ENCODE measurements at places on chromosomes 11 and 22.

DNA sequence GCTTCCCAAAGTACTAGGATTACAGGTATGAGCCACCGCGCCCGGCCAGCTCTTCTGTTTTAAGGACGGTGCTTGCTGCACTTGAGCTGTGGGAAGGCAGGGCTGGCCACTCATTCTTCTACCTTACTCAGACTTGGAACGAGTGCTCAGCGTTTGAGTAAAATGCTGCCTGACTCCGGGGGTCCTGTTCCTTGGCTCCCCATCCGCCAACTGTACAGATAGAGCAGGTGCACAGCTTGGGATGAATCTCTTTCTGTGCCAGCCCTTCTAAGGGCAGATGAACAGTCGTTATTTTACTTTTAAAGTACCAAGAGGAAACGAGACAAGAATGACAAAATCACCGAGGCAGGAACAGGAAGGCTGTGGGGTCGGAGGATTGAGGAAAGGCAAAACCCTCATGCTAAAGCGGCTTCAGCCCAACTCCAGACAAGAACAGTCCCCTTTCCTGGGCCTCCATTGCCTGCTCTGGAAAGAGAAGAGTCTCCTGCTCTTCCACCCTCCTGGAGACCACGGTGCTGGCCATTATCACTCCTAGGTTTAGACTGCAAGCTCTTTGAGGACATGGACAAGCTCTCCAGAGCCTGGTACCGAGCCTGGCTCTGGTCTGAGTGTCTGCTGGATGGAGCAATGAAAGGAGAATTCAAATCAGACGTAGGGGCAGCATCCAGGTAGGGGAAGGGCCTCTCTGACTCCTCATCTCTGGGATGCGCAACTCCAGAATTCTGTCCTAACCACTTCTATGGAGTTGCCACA, 1.1 kb upstream of the SUN2 start:
- no peak for DNase-seq

- DNase-seq: no peak
These were observed 88.5 kb downstream of the GRAMD1B start for GRCh38 chr11:123518496-123519054.

GRCh38 chr11:35223991-35224390, 85.0 kb downstream of the CD44 start:
- DNase-seq: no peak

DNA sequence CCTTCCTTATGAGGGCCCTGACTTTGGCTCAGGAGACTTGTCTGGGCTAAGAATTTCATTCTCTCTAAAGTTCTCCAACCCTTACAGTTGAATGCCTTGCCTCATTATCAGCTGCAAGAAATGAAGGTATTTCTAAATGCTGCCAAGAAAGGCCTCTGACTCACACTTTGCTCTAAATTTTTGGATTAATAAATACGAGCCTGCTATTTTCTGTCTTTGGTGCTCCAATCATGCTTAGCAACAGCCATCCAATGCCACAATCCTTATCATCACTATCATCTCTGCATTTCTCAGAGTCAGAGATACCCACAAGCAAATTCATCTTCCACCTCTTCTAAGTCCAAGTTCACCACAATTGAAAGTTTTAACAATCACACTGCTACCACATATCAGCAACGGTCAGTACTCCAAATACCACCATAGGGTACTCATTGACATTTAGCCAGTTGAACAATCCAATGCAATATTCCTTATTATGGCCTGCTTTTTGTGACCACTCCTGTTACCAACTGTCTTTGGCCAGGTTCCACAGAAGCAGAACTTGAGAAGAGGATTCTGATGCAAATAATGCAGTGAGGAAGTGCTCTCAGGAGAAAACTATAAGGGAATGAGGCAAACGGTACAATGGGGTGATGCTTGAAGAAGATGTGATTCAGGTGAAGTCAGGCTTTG, 5.7 kb downstream of the PATE2 start:
- no peak for DNase-seq

DNA sequence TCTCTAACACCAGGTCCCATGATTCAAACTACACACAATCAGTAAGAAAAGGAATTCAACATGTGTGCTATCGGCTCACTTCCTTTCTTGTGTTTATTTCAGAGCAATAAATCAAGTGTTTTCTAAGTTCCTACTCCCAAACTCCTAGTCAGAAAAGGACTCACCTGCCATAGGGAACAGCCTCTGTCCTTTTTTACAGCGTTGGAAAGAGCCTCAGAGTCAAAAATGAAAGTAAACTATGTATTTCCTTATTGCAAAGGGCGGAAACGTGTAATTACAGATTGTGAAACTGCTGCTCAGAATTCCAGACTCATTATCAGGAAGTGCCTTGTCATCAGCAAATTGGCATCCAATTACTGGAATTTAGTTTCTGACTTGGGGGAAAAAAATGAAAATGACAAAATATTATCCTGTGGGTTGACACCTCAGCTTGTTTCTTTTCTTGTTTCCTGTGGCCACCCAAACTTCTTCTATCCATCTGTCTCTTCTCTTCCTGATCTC, at the start of gene CASP4:
Gene CASP4, minus strand, starts transcription at position 220 of the 501 bp plus-strand sequence. Its CDS starts 49 bp downstream, at position 171.
- no peak for DNase-seq
